Stimulated activated effector memory CD8-positive, alpha-beta T cell treated with anti-CD3 and anti-CD28 coated beads, Interleukin-12 subunit alpha, Interleukin-12 subunit beta, amount 100 ng/mL, for 72 hours (primary cell): ENCODE measurements at places on chromosomes 7 and 10.

DNA sequence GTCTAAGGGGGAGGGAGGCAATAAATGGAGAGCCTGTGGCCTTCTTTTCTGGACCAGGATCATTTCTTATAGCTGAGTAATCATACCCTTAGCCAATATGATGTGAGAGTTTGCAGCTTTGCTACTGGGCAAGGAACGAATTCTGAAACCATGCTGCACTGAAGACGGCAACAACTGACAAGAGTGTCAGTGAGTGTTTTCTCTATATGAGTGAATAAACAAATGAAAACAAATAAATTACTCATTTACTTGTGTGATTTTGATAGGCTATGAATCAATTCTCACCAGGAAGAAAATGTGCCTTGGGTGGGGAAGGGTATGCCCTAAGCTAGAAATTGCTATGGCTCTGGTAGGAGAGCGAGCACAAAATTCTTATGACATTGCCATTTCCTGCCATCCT, 79.4 kb upstream of the LRRN3 start:
- DNase-seq: no peak

GRCh38 chr10:23200997-23201652, 9.0 kb downstream of the PTF1A start:
- DNase-seq: no peak

DNA sequence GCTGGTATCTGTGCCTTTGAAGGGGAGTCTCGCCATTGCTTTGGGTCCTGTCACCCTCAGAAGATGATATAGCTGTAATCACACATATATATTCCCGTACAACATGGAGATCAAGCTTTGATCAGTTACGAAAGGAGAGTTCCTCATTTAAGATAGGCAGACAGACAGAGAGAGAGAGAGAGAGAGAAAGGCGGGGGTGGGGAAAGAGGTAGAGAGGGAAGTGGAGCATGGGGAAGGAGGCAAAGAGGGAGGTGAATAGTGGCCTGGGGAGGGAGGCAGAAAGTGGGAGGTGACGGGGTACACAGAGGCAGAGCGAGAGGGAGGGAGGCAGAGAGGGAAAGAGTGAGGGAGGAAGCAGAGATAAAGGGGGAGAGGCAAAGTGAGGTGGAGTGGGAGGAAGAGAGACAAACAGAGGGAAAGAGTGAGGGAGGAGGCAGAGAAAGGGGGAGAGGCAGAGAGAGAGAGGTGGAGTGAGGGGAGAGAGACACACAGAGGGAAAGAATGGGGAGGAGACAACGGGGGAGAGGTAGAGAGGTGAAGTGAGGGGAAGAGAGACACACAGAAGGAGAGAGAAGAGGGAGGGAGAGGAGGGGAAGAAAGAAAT, 44.6 kb upstream of the C1QL3 start:
- no peak for DNase-seq

GRCh38 chr10:128247576-128247975, 121.4 kb upstream of the MKI67 start:
- DNase-seq: no peak

DNA sequence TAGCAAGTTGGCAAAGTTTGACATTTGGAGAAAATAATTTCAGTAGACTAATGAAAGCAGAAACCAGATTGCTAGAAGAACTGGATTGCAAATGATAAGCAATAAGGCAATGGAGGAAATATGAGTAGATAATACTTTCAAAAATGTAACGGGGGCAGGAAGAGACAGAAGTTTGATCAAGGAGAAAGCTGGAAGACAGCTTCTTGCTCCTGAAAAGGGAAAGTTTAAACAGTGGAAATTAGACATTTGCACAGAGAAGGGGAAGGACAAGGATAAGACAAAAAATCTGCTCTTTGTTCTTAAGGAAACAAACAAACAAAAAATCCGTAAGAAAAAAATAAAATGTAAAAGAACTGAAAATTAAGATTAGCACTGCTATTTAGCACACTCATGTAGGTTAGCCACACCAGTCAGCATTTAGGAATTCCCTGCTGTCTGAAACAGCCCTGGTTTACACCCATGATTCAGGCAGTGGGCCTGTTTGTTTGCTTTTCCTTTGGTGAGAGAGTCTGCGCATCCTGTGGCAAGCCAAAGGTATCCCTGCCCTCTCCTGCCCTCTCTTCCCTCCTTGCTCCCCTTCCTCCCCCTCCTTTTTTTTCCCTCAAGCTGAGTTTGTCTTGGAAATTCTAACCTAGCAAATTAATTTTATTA, 104.3 kb upstream of the CAV2 start:
- DNase-seq: no peak

DNA sequence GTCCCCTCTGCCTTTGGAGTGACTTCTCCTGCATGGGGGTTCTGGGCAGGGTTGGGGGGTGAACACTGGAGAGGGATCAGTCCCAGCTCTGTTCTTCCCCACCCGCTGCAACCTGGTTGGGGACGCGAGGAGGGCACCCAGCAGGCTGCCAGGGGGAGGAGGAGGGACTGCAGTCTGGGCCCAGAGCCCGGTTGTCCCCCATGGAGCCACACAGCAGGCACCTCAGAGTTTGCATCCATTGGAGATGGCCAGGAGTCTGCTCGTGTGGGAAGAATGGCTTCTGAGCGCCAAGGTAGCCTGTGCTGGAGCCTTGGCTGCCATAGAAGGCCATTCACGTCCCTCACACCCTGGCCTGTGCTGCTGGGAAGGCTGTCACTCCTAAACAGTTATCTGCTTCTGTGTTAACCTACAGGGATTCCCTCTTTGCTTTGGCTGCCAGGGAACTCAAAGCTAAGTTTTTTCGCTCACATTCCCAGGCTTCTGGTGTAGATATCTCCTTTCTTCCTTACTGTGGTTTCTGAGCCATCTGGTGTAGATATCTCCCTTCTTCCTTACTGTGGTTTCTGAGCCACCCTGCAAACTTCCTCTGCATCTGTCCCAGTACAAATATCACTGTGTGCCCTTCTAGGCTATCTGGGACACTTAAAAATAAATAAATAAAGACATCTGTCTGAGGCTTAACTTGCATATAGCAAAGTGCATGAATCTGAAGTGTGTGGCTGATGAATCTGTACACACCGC, 133.7 kb downstream of the LHPP start:
- DNase-seq: no peak

DNA sequence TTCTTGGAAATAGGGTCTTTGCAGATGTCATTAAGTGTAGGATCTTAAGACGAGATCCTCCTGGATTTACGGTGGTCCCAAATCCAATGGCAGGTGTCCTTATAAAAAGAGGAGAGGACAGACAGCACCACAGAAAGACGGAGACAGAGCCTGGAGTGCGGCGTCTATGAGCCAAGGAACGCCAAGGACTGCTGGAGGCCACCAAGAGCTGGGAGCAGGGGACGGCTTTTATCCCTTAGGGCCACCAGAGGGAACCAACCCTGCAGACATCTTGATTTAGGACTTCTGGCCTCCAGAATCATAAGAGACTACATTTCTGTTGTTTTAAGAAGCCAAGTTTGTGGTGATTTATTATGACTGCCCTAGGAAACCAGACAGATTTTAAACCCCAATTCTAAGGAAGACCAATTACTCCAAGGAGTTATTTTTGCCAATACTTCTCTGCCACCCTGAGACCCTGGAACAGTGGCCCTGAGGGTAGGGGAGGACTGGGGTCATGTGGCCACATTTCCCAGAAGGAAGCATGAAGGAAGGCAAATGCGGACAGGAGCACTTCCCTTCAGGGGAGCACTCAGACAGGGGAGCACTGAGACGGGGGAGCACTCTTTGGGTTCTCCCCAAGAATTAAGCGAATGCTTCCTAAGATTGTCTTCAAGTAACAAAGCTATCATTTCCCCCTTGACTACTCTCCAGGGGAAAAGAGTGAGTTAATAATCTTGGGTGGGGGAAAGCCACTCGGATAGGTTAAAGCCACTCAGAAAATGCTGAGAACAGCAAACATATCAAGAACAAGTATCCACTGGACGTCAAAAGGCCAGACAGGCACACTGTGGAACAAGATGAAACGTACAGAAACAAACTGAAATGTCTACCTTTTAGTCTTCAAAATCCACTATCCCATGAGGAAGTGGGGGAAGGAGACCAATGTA, 67.5 kb downstream of the CHST15 start:
- DNase-seq: no peak

DNA sequence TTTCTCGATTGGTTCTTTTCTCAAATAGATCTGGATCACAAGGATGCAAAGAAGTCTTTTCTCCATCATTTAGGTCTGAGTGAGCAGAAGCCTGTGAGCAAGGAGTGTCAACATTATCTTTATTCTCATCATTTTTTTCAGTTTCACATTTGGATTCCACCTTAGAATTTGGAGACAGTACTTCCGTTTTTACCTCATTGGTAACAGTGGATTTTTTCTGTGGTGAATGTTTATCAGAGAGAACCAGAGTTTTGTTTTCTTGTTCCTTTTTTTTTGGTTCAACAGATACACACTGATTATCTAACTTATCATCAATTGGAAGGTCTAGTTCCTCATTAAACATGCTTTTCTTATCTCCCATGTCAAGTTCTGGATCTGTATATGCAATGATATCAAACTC, 151.3 kb downstream of the GALNT11 start:
- DNase-seq: no peak

DNA sequence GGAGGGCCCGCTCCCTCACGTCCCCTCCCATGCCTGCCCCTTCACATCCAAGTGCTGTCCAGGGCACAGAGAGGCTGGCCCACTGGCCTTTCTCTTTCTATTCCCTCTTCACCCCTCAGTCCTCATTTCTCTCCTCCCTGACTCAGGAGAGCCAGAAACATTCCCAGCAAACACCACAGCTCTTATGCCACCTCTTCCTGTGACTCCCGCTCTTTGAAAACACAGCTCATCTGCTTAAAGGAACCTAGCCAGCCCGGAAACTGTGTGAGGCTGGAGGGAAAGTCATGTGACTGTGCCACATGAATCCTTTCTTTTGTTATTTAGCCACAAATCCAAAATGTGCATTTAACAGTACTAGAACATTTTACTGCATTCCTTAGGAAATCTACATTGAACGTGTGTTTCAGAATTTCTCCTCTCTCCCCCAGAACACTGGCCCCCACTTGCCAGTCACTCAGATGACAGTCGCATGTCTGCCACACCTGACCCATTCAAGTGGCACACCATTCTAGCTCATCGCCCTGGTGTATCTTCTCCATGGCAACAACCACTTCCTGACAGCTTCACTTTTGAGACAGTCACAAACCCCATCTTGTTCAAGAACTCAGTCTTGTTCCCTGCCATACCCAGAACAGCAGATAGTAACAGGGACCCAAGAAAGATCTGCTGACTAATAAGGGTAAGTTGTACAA, 42.8 kb downstream of the GRB10 start:
- DNase-seq: peak; percentile 67

- no peak for DNase-seq
These were observed 583.5 kb downstream of the PTPRN2 start for GRCh38 chr7:158004123-158004490.

DNA sequence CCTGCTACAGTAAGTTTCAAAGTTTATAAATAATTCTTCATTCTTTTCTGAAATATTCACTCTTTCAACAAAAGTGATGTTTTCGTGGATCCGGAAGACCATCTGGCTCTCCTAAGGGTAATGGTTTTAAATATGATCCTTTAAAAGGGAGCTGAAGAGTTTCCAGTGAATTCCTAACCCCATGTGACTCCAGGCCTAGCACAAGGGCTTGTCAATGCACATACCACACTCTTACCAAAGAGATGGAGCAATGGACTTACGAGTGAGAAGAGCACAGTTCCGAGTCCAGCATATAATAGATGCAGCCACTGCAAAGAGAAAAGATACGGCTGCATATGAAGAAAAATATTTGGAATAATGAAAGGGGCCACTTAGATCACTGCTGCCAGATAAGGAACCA, 32.1 kb upstream of the GATAD1 start:
- DNase-seq: no peak

- DNase-seq: no peak
These were observed 101.1 kb downstream of the SLC37A3 start for GRCh38 chr7:140297192-140297591.

DNA sequence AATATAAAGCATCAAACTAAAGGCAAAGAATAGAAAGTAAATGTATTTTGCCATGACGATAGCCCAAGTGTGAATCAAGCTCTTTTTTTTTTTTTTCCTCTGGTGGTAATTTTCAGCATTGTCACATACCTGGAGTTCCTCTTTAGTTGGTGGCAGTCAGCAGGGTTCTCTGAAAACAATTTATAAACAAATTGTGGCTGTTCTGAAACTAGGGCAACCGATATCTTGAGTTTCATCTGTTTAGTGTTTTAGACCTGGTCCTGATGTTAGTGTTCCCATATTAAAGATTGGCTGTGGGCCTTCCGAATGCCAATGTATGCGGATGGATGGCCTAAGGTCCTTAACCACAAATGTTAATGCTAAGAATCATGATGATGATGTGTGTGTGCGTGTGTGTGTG, 713.1 kb downstream of the GATA3 start:
- DNase-seq: no peak

- no peak for DNase-seq
These were observed 17.2 kb downstream of the SFR1 start for GRCh38 chr10:104139221-104139620.

GRCh38 chr7:135091717-135092116, 56.2 kb upstream of the TMEM140 start:
- no peak for DNase-seq

GRCh38 chr10:25159591-25159990, 15.2 kb upstream of the GPR158 start:
- no peak for DNase-seq

- no peak for DNase-seq
These were observed 26.5 kb upstream of the TMEM229A start for GRCh38 chr7:124059375-124059774.

GRCh38 chr10:132586739-132587138, 49.2 kb downstream of the INPP5A start:
- DNase-seq: no peak

DNA sequence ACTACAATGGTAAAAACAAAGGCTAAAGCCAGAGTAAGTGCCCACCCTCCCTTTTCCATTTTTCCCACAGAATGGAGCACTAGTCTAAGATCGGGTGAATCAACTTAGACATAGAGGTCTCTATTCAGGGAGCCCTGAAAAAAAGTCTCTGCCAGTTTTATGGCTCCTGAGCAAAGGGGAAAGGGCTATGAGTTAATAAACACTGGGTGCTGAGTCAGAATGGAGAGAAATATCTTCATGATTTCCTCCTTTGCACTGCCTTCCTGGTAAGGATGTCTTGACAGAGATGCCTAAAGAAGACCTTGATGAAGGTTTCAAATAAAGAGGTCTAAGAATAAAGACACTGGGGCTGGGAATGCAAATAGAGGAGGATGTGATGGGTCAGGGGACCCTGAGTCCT, 607.4 kb upstream of the MBL2 start:
- DNase-seq: no peak

DNA sequence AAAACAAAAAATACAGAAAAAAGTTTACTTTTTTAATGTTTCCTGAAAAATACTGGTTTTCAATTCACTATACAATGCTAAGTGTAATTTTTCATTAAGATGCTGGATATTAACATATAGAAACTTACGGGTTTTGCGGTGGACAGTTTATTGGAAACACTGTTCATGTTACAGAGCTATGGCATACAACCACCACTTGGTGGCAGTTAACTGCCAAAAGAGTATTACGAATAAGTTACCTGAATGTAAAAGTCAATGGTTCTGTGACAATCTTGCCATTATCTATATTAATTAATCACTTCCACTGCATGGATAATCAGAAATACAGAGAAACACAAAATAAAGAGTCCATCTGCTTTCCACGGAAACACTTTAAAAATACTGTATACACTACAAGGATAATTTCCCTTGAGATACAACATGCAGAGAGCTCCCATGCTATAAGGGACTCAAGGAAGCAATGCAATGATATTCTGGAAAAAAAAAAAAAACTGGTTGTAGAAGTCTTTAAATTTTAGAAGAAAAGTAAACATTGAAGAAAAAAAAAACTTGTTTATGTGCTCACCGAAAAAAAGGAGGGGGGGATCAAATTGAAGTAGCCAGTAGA, 97.0 kb downstream of the TPK1 start:
- DNase-seq: no peak

GRCh38 chr10:32180390-32181280, 124.4 kb upstream of the KIF5B start:
- DNase-seq: no peak
